Stimulated activated CD8-positive, alpha-beta memory T cell treated with anti-CD3 and anti-CD28 coated beads, Interleukin-4, amount 100 ng/mL, for 48 hours (primary cell): ENCODE measurements at places on chromosomes 1 and 21.

DNA sequence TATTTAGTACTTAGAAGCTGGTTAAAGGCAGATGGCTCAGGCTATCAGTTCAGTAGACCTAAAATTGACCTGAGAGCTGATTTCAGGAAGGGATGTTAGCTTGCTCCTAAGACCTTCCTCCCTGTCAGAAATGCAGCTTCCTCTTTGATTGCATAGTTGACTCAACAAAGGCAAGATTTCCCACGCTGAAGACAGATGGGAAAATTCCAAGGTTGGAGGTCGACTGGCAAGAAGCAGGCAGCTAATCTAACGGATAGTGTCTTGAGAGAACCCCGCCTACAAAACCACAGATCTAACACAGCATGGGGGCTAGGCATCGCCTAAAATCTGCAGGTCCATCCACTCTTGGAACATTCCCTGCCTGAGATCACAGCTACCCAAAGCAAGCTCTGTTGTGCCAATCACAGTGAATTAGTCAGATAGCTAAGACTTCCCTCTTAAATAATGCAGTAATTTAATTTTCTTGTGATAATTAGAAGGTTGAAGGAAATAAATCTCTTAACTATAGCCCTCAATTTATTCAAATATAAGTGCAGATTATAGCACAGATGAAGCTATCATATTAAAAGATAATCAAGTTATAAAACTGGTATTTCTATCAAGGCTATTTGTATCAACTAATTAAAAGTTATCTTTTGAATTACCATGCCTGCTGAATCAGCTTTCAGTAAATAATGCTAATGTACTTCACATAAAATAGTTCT lies 357.8 kb upstream of the SGIP1 start:
- DNase-seq, result no peak

GRCh38 chr1:223824712-223825111 lies 21.0 kb downstream of the TP53BP2 start:
- no peak for DNase-seq

DNA sequence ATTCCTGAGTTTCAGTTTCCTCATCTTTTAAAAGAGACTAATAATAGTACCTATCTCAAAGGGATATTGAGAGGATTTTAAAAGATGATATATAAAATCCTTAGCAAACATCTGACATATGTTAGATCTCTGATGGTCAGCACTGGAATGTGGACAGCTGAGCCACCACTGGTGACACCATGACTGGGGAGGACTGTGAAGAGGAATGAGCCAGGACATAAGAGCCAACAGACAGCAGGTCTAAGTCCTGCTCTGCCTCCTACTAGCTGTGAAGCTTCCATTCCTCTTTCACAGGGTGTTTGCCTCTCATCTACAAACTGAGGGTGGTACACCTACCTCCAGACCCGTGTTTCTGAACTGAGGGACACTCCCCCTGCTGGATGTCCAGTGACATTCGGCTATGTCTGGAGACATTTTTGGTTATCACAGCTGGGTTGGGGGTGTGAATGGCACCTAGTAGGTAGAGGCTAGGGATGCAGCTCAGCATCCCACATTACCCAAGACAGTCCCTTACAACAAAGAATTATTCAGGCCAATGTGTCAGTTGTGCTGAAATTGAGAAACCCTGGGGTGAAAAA lies 109.1 kb upstream of the OLIG2 start:
- no peak for DNase-seq

- DNase-seq, result no peak
Observed at GRCh38 chr1:199580300-199580699, 447.2 kb upstream of the NR5A2 start.

DNA sequence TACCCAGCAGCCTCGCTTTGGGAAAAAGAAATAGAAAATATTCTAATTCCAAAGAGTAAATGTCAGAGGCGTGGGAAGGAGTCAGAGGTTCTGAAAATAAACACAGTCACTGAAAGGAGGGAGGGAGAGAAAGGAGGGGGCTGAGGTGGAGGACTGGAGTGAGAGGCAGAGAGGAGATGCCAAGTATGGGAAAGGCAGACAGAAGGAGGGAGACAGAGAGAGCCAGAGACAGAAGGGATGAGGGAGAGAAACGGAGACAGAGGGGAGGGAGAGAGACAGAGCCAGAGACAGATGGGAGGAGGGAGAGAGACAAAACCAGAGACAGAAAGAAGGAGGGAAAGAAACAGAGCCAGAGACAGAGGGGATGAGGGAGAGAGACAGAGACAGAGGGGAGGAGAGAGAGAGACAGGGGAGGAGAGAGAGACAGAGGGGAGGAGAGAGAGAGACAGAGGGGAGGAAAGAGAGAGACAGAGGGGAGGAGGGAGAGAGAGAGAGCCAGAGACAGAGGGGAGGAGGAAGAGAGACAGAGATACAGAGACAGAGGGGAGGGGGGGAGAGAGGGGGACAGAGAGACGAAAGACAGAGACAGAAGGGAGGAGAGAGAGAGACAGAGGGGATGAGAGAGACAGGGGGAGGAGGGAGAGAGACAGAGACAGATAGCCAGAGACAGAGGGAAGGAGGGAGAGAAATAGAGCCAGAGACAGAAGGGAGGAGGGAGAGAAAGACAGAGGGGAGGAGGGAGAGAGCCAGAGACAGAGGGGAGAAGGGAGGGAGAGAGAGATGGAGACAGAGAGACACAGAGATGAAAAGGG lies 525.5 kb downstream of the MATN1 start:
- DNase-seq, result no peak

- no peak for DNase-seq
Observed at GRCh38 chr21:29194847-29195246, 64.4 kb downstream of the MAP3K7CL start.

DNA sequence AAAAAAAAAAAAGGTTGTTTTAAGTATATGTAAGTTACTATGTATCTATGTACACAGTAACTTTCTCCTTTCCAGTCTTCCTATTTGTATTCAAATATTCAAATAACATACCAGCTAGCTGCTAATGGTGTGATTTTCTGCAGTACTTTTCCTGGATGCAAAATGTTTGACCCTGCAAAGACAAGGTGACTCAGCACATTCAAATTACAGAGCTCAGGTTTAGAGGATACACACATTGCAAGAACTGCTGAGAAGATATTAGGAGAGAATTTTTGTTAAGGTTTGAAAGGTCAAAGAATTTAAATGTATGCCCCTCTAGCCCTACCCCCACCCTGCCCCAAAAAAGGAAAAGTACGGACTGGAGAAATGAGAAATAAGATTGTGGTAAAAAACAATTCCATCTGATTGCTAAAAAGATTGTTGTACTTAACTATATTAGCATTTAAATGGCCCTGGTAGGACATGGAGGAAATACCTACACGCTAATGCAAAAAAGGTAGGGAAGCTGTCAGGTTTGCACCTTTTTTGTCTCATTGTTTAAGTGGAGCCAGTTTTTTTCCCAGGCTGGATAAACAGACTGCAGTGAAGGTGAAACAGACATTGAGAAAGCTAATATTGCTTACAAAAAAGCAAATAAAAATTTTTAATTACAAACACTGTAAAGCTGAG lies 45.6 kb downstream of the ZNF281 start:
- no peak for DNase-seq

- DNase-seq, result no peak
Observed at GRCh38 chr1:228863776-228864175, 128.5 kb downstream of the RHOU start.

DNA sequence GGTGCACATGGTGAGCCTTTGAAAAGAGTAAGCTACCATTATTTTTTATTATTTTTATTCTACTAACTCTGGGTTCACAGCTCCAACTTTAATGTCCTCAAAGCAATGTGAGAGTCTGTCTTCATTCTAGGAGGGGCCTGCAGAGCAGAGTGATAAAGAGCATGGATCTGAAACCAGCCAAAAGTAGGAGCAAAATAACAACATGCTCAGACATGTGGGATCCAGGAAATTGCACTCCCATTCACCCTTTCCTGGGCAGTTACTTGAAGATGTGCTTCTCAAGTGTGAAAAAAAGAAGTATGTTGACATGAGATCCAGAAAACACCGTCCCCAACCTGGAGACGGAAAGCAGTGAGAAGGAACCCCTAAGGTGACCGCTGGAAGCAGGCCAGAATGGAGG lies 8.7 kb upstream of the LIN28A start:
- no peak for DNase-seq

GRCh38 chr1:227465256-227465655 lies 98.1 kb upstream of the ZNF678 start:
- DNase-seq, result no peak
